NCI-H1930 (cell line): ENCODE measurements at places on chromosomes 12 and 14.

- no peak for DNase-seq
These were observed 107.3 kb upstream of the DCN start for GRCh38 chr12:91289906-91290305.

GRCh38 chr12:72133497-72134055, 138.6 kb upstream of the TRHDE start:
- no peak for DNase-seq

GRCh38 chr12:27969624-27970400, 2.7 kb downstream of the PTHLH start:
- DNase-seq: no peak

- no peak for DNase-seq
These were observed 8.1 kb downstream of the L2HGDH start for GRCh38 chr14:50303744-50304471.

GRCh38 chr14:53842938-53843337, 113.7 kb downstream of the BMP4 start:
- no peak for DNase-seq

DNA sequence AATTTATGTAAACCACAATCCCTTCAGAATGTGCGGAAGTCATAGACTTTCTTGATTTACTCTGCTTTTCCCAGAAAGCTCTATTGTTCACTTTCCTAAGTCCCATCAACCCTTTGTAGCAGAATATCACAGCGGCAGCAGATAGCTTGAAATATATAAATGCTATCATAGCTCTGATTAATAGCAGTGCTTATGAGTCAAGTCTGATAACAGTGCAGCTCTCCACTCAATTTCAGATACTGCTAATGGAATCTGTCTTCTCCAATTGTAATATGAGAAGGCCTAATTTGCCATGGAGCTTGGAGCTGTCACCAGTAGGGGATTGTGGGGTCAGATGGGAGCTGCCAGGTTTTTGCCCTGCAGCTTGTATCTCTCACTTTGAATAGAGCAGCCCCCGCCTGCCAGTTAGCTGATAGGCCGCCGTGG, 10.9 kb downstream of the TMEM260 start:
- no peak for DNase-seq

- DNase-seq: no peak
These were observed 85.9 kb downstream of the FBXW8 start for GRCh38 chr12:116996621-116997020.
